HL-60 (cell line): ENCODE measurements at places on chromosomes 11 and 22.

DNA sequence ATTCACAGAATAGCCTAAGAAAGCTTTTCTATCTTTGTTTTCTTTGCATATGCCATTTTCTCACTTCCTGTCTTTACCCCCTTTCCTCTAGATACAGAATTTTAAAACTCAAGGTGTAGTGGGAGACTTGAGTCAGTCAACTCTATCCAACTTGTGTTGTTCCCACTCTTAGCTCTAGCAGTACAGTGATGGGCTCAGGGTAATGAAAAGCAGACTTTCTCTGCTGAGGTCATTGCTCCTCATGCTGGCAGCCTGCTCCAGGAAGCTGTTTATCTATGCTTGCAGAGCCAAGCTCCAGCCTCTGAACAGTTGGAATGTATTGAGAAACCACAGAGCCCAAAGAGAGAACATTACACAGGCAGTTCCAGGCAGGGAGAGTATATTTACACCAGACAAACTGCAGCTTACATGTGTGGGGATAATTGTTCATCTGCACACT is 68.1 kb downstream of the CSTPP1 start:
- peak; percentile 76 for DNase-seq

DNA sequence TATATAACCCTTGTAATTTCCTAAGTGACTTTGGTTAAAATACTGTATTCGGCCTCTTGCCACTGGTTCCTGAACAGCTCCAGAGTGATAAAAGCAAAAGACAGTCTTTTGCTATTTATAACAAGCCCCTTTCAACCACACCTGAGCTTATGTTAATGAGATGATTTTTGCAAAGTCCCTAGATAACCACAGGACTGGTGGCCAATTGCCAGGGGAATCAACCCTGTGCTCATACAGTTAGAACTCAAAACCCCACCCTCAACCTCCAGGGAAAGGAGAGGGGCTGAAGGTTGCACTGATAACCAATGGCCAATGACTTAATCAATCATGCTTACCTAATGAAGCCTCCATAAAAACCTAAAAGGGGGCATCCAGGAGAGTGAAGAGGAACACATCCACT is 77.9 kb downstream of the SIK3 start:
- DNase-seq = no peak

- no peak for DNase-seq
These were observed 4.1 kb upstream of the HBG2 start for GRCh38 chr11:5258543-5259262.

GRCh38 chr22:25659413-25659812 is 82.6 kb upstream of the MYO18B start:
- DNase-seq = no peak

DNA sequence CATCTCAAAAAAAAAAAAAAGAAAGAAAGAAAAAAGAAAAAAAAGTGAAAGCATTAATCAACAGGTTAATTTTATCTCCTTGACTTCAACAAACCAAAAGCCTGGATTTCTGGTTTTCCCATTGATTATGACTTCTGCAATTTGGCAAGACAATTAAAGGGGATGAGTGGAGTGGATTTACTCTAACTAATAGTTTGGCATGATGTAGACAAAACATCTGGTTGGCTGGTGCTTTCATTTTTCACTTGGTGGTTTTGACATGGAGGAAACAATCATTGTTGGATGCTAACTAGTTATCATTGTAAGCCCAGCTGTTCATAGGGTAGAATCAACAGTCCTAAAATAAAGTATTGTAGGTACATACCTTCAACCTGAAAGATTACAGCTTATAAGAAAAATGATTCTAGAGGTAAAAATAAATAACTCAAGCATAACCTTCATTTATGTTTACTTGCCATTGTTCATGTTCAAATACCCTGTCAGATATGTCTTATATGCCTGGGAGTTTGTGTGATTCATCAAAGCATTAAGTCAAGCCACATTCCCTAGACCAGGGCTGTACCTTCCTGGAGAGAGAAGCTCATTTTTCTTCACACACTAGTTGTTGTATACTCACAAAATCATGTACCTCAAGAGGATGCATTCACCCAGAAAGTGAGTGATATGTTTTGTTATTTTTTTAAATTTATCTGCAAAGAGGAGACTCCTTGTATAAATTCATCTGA is 15.1 kb downstream of the FIBIN start:
- DNase-seq = no peak

- DNase-seq = no peak
These were observed at the start of gene TMPRSS4 for GRCh38 chr11:118076754-118077281. TSS of gene TMPRSS4 (plus strand) at chr11:118077078. CDS start at chr11:118077303, 225 bp downstream.

GRCh38 chr11:120303004-120303637 is 22.0 kb upstream of the TLCD5 start:
- DNase-seq = peak; percentile 47

- DNase-seq = peak; percentile 70
These were observed at the start of gene MTFP1 for GRCh38 chr22:30425616-30426387. TSS of gene MTFP1 (plus strand) at chr22:30425768. CDS start at chr22:30425880, 112 bp downstream.

GRCh38 chr11:73152861-73153483 is 10.9 kb upstream of the FCHSD2 start:
- DNase-seq = no peak

DNA sequence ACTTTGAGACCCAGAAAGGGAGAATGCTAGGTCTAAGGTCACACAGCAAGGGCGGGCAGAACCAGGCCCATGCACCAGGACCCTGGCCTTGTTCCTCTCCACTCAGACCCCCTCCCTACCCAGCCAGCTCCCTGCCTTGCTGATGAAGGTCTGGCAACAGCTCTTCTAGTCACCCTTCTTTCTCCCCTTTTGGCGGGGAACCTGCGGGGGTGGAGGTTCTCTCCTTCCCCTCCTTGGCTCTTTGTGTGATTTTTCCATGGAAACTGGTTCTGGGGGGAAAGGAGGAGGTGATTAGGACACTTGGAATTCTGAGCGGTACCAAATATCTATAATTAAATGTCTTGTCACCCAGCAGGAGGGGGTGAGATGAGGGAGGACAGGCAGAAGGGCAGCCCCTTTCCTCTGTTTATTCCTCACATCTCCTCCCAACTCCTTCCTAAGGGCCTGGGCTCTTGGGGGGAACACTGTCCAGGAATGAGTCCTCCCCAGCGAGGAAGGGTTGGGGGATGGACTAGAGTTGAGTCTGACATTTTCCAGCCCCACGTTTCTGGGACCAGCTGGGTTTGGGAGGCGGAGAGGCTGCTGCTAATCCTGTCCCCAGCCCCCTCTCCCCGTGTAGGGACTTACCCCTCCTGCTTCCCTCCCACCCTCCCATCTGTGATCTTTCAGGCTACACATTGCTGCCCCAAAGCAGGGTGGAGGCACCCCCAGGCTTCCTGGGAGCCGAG is 7.4 kb downstream of the ARHGEF17 start:
- no peak for DNase-seq

GRCh38 chr11:88819616-88820015 is 246.2 kb downstream of the GRM5 start:
- no peak for DNase-seq

DNA sequence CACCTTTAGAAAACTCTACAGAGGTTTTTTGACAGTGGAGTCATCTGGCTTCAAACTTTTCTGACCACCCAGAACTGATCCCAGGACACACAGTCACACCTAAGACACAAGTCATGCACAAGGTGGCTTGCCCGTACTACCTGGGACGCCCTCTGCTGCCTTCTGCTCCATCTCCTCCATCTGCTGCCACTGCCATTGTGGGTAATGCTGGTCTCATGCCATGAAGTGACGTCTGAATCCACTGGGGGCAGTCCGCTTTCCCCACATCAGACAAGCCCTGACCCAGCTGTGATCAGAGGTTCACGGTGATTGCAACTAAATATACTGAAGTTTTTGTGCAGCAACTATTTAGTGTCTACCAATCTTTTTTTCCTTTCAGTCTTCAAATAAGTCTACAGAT is 5.4 kb upstream of the NDUFS8 start:
- DNase-seq = no peak

- no peak for DNase-seq
These were observed 39.7 kb upstream of the GALNT18 start for GRCh38 chr11:11661326-11662040.

DNA sequence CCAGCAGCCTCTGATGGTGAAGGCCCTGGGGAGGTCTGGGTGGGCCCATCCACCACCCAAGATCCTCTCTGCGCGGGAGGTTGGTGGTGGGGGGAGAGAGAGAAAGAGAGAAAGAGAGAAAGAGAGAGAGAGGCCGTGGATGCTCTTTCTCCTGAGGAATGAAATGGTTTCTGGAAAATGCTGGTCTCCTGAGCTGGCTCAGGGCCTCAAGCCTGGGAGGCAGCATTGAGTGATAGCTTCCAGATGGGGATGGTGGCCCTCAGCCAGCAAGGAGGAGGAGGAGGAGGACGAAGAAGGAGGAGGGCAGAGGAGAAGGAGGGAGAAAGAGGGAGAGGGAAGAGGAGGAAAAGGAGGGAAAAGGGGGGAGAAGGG is 4.6 kb downstream of the TSPAN32 start:
- no peak for DNase-seq

GRCh38 chr22:23835484-23836144 is 3.2 kb downstream of the DERL3 start:
- no peak for DNase-seq

DNA sequence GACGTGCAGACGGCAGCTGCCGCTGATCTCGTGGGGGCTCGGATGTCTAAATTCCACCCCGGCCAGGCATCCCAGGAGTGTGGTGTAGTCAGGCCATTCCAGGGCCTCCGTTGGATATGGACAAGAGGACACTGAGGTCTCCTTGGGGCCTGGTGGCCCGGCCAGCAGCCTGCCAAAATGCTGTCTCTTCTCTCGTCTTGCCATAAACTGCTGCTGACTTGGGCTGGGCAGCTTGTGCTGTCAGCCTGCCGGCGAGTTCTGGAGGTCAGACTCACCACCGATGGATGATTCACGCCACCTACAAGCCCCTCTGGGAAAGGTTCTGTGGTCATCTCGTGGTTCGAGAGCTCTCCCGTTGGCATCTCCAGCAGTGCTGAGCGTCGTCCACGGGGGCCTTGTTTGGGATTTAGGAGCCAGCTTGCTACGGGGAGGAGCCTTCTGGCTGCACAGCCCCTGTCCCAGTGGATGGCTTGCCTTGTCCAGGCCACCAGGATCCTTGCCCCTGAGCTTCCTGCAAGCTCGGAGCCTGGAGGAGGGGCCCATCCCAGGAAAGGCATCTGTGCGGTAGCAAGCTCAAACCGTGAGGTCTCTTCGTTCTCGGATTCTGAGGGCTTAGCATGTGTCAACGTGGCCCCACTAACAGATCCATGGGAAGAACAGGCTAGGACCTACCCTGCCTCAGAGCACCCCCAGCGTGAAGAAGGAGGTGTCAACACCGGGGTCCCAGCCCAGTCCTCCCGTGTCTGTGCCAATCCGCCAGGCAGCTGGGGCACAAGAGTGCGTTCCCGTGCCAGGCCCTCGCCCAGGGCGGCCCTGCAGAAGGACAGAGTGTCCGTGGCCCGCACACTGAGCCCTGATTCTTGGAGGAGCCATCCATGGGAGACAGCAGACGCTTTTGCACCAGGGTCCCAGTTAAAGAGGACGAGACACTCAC is 1114.1 kb downstream of the BRD1 start:
- no peak for DNase-seq

- DNase-seq = peak; percentile 97
These were observed 1.8 kb downstream of the FLI1 start for GRCh38 chr11:128695539-128696221.

DNA sequence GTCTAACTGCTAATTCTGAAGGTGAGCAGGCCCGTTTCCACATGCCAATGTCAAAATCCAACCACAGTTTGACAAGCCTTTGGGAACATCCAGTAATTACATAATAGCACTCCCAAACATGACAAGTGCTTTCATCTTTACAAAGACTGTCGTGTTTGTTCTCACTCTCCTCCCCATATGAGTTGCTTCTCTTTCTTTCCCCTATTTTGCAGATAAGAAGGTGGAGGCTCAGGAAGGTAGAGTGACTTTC is 55.9 kb upstream of the CD44 start:
- DNase-seq = peak; percentile 68

GRCh38 chr11:34730544-34731295 is 109.8 kb downstream of the EHF start:
- no peak for DNase-seq

DNA sequence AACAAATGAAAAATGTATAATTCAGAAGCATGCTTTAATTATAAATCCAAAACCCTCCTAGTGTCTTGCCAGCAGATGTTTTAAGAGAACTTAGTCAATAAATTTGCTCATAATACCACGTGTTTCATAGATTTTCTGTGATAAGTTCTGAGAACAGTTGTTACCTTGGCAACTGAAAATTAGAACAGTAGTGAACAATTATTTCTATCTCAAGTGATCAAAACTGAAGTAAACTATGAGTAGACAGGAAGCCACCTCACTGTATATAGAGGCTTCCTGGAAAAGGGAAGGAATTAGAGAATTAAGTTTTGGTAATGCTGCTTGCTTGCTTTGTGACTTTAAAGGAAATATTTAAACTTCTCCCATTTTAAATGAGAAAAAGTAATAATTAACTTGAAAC is 266.0 kb upstream of the ANO3 start:
- DNase-seq = no peak

GRCh38 chr22:47034905-47035419 is 272.5 kb downstream of the TBC1D22A start:
- no peak for DNase-seq

GRCh38 chr11:76577226-76577920 is 93.2 kb downstream of the LRRC32 start:
- no peak for DNase-seq

- no peak for DNase-seq
These were observed 87.4 kb downstream of the HIPK3 start for GRCh38 chr11:33344611-33345010.

DNA sequence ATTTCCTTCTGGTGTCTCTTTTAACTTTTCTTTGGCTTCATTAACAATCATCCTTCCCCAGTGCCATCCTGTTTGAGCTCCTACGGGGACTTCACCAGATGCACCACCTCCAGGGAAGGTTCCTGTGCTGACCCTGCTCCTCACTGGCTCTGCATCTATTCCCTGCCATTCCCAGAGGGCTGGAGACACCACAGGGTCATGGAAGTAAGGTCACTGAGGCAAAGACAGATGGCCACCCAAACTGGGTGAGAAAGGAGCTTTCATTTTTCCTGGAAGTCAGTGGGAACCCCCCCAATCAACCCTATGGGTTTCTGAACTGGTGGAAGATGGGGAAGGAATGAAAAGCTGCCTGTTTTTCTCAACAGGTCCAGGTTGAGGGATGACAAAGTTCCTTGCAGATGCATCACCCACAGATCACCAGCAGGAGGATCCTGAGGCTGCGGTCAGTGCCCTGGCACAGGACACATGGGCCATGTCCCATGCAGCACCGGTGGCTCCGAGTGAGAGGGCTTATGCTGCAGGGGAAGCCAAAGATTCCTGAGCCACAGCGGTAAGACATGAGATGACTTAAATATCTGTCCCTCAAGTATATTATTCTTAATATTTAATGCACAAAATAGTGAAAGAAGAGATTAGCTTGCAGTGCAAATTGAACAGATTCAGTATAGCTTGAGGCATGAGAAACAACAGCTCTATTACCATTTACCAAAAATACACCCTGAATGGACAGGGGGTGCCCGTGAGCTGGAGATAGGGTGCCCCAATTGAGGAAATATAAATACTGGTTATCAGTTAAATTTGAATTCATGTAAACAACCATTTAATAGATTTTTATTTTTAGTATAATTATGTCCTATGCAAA is 73.0 kb upstream of the VPREB1 start:
- DNase-seq = peak; percentile 19
